Kidney (tissue), 22 donors: ENCODE measurements at places on chromosomes 5 and 9.

- H3K27me3 ChIP-seq = no peaks in the 10 kb centered on the region
- no peak for DNase-seq
- H3K27ac ChIP-seq = no peak overlapping the region
- no peaks in the 10 kb centered on the region for H3K4me1 ChIP-seq
- H3K4me3 ChIP-seq = no peak overlapping the region
Measured at GRCh38 chr5:116420540-116420939, 154.1 kb downstream of the SEMA6A start.

- no peak overlapping the region for H3K4me3 ChIP-seq
- no peaks in the 10 kb centered on the region for H3K27me3 ChIP-seq
- DNase-seq = no peak
- H3K4me1 ChIP-seq = no peaks in the 10 kb centered on the region
Measured at GRCh38 chr5:39063037-39063436, 11.2 kb downstream of the RICTOR start.

GRCh38 chr5:87074934-87075541 lies 192.6 kb upstream of the RASA1 start:
- no peak overlapping the region for H3K27ac ChIP-seq
- no peaks in the 10 kb centered on the region for H3K27me3 ChIP-seq
- H3K4me3 ChIP-seq = no peak overlapping the region
- H3K4me1 ChIP-seq = no peaks in the 10 kb centered on the region

- H3K36me3 ChIP-seq = no peaks in the 10 kb centered on the region
- peak; percentile 95 for DNase-seq
- H3K4me1 ChIP-seq = peaks cover 2% of the 10 kb centered on the region
- peak within 1 kb of the TSS; percentile 64 for H3K4me3 ChIP-seq
- peak within 1 kb of the TSS; percentile 70 for H3K27ac ChIP-seq
Measured at GRCh38 chr5:73448463-73449136, at the start of gene FOXD1. TSS of gene FOXD1 (minus strand) at chr5:73448777. CDS start at chr5:73448362, 415 bp downstream.

- H3K27me3 ChIP-seq = peaks cover 14% of the 10 kb centered on the region
- peak overlapping the region; percentile 31 for H3K4me3 ChIP-seq
- H3K27ac ChIP-seq = no peak overlapping the region
Measured at GRCh38 chr9:101029315-101030085, 973 bp downstream of the PLPPR1 start.

- peaks cover 20% of the 10 kb centered on the region for H3K36me3 ChIP-seq
- DNase-seq = no peak
- H3K4me1 ChIP-seq = no peaks in the 10 kb centered on the region
- H3K4me3 ChIP-seq = no peak overlapping the region
Measured at GRCh38 chr5:179585941-179586401, 35.6 kb downstream of the RUFY1 start.
